ENCODE measurements at places on chromosomes 16 and 17.

DNA sequence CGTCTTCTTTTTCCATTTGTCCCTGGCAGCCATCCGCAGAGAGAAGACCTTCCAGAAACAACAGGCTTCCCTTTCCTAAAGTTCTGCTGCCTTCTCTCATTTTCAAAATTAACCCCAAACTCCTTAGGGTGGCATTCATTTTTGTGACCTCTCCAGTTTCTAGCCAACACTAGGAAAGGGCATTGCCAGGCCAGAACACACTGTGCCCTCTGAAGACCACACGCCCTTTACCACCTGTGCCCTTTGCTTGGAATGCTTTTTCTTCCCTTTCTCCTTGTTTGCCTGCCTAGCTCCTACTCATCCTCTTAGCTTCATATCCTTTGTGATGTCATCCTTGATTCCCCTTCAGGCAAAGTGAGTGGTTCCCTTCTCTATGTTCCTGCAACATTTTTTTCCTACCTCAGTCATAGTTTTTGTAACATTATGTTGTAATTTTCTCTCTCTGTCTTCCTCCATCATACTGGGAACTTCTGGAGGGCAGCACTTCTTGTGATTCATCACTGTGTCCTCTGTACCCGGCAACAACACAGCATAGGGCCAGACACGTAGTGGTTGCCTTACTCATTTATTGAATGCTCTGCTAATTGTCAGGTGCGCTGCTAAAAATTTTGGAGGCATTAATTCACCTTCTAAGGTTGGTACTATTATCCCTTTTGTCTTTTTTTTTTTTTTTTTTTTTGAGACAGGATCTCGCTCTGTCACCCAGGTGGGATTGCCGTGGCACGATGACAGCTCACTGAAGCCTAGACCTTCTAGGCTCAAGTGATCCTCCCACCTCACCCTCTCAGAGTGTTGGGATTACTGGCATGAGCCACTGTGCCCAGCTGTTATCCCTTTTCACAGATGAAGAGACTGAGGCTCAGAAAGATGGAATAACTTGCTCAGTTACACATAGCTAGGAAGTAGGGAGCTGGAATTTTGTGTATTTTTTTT is 1.0 kb downstream of the KAT8 start:
- no peak for DNase-seq

GRCh38 chr16:54912720-54913119 is 17.9 kb upstream of the IRX5 start:
- no peak for DNase-seq

GRCh38 chr17:50172936-50173334 is 7.1 kb downstream of the SGCA start:
- DNase-seq, result no peak

DNA sequence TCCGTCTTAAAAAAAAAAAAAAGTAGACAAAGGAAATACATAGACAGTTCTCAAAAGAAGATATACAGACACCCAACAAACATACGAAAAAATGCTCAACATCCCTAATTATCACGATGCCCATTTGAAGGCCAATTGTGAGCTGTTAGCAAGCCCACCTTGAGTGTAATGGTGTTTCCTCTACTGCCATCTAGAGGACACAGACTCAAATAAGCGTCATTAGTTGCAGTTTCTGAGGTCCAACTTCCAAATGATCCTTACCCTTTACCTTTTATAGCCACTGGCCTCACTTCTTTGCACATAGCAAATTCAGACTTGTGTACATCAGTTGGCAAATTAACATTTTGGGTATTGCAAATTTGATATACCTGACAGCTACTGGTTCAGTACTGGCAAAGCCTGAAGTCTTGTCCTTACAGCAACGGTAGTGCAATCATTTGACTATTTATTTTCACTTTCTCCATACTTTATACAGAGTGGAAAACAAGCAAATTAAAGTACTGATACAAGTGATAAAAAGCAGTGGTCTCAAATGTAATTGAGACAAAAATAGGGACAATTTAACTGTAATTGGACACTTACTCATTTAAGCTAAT is 536.3 kb upstream of the EEF2KMT start:
- DNase-seq, result no peak

DNA sequence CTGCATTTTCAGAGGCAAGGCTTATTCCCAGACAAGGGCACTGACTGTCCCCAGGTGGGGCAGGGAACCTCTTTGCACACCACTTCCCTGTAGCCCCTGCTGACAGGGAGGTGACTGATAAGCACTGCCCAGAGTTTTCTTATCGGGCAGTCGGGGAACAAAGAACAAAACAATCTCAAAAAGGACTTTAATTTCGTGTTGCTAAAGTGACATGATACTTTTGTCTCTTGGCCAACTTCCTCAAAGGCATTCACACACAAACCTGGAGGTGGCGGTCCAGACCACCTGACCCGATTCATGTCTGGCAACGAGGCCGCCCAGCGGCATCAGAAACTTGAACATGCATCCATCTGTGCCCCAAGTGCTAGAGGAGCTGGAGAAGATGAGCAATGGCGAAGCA is 28.9 kb downstream of the ZDHHC7 start:
- no peak for DNase-seq

DNA sequence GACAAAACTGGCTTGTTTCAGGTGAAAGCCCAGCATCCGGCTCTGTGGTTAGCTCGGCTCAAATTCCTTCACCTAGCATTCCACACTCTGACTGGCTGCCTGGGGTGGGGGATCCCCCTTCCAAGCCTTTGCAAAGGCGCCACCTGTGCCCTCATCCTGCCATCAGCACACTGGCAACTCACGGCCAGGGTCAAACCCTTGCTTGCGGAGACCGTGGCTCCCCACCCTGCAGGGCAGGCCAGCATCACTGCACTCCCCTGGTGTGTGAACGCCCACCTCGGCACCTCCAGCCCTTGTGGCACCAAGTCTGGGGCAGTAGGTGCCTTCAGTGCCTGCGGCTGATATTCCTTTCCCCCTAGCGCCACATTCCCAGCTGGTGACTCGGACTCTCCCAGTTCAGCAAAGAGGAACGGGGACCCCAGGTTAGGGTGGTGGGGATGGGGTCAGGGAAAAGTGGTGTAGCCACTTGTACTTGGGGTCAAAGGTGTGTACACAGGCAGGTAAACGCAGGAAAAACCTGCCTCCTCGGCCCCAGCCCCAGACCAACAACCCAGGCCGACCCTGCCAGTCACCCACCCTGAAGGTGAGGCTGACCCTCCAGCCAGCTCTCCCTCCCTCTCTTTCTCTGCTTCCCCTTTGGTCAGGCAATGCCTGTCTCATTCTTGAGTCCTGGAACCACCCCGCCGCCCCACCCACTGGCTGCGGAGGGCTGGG is 1.1 kb downstream of the FLII start:
- no peak for DNase-seq
